ENCODE measurements at places on chromosomes 16 and 17. TPM values are rescaled to one million over a fixed set of nuclear protein-coding genes. Genes with fewer than 3 reads are reported as not detected.

GPR142 gene
- not detected for polyA plus RNA-seq

COX6A2 gene
- polyA plus RNA-seq = not detected

- peak; percentile 55 for DNase-seq
Observed at GRCh38 chr16:53224951-53225533, 170.3 kb downstream of the CHD9 start.

DNA sequence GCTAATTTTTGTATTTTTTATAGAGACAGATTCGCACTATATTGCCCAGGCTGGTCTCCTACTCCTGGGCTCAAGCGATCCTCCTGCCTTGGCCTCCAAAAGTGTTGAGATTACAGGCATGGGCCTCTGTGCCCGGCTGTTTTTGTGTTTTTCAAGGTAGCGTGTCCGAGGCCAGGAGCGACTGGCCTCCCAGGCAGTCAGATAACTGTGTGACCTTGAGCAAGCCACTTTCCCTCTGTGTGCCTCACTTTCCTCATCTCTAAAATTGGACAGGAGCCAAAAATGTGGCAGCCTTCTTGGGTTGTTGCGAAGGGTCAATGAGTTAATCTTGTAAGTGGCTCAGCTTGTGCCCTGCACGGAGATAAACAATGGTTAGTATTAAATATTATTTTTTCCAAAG lies 2.4 kb downstream of the ABCC1 start:
- no peak for DNase-seq

GRCh38 chr17:81890447-81891302 lies 711 bp downstream of the ALYREF start:
- DNase-seq = no peak

All from A549 (cell line).